ENCODE measurements at places on chromosomes 7 and 10. TPM values are rescaled to one million over a fixed set of nuclear protein-coding genes. Genes with fewer than 3 reads are reported as not detected.

CAV1 gene
- 426 TPM for polyA plus RNA-seq

TTYH3 gene
- 93.1 TPM for polyA plus RNA-seq

CALHM1 gene
- polyA plus RNA-seq: 0.09 TPM

TMEM213 gene
- 0.92 TPM for polyA plus RNA-seq

LEP gene
- polyA plus RNA-seq: 0.10 TPM

CYTH3 gene
- polyA plus RNA-seq: 25.0 TPM

IL15RA gene
- 4.6 TPM for polyA plus RNA-seq

ODAD2 gene
- polyA plus RNA-seq: 3.0 TPM

CALHM3 gene
- polyA plus RNA-seq: not detected

AZGP1 gene
- 1.2 TPM for polyA plus RNA-seq

HYAL4 gene
- polyA plus RNA-seq: not detected

VWA2 gene
- polyA plus RNA-seq: 29.2 TPM

PNLIP gene
- polyA plus RNA-seq: not detected

C10orf67 gene
- polyA plus RNA-seq: 0.43 TPM

FGFR2 gene
- polyA plus RNA-seq: 263 TPM

TFEC gene
- 2.0 TPM for polyA plus RNA-seq

PAPSS2 gene
- 58.9 TPM for polyA plus RNA-seq

C10orf105 gene
- polyA plus RNA-seq: 0.29 TPM

GNGT1 gene
- not detected for polyA plus RNA-seq
